Cerebellum (tissue), 4 donors: ENCODE measurements at places on chromosomes 3 and 15. TPM values are rescaled to one million over a fixed set of nuclear protein-coding genes. Genes with fewer than 3 reads are reported as not detected.

DNA sequence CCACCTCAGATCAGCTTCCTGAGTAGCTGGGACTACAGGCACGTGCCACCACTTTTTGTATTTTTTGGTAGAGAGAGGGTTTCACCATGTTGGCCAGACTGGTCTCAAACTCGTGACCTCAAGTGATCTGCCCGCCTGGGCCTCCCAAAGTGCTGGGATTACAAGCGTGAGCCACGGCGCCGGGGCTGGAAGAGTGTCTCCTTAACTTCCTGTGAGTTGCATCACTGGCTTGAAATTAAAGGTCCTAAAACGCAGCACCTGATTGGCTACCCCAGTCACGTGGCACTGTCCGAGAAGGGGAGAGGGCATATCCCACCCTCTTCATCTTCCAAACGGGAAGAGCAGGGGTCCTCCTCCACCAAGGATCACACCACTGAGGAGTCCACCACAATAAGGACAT is 5.5 kb upstream of the FAM174B start:
- no peak for DNase-seq

DNA sequence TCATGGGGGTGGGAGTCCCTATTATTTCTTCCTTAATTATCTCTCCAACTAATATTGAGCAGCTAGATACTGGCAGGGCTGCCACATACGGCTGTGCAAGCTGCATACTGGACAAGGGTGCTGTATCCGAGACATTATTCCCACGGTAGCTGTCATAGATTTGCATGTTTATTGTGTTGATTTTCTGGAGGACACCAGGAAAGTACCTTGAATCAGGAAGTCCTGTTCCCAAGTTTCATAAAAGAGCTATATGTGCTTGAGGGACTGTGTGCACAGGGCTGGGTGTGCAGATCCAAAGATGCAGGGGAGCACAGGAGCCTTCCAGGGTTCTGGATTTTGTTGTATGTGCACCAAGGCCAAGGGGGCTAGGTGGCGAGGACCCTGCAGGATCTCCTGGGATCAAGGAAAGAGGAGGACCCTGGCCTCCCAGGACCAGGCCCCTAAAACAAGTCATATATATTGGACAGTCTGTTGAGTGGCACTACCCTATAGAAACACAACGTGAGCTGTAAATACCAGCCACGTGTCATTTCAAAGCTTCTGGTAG is 119.2 kb upstream of the ALDH1A3 start:
- no peak for DNase-seq

DNA sequence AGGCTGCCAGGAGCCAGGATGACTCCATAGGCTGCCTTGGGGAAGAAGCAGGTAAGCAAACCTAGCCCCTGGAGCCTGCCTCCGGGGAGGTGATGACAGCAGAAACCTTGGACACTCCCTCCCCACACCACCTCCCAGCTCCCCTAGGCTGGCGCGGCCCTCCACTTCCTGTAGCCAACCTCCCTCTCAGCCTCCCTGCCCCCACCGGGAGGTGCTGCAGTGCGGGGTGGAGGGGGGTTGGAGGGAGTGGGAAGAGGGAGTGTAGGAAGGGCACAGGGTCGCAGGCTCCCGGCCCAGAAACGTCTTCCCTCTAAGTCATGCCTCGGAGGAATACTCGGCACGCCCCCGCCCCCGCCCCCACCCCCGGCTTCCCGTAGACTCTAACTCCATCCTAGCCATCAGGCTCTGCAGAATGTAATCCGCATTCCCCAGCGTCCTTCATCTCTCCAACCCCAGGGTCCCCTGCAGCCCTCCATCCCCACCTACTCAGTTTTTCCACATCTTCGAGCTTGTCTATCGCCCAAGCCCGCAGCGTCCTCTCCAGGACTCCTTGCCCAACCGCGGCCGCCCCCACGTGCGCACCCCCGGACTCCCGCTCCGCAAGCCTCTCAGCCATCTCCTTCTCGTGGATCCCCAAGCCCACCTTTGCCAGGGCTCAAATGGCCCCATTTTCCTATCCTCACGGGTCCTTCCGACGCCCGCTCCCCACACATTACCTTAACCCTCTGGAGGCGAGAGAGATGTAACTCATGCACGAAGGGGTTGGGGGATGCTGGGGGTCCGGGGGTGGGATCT is 528 bp downstream of the LPCAT4 start:
- DNase-seq, result peak; percentile 82

DNA sequence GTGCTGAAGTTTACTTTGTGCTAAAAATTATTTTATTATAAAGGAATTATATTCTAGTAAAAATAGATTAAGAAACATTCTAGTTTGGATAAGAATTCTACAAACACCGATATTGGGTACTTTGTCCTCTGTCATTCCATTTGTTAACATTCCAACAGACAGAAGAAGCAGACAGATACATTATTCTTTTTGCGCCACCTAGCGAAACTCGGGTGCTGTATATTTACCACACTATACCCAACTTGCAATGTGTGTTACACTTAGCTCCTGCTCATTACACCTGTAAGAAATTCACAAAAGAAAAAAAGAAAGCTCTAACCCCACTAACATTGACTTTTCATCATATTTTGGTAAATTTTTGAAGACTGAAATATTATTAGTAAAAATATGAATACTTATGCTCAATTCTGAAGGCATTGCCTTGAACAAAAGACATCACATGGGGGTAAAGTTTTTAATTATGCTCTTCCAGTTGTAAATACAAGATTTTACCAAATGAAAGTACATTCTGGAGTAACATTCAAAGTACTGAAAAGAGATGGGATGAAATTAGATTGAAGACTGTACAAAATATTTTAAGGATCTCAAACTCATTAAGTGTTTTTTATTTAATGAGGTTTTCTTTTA is 136.5 kb upstream of the MLF1 start:
- peak; percentile 13 for DNase-seq

DNA sequence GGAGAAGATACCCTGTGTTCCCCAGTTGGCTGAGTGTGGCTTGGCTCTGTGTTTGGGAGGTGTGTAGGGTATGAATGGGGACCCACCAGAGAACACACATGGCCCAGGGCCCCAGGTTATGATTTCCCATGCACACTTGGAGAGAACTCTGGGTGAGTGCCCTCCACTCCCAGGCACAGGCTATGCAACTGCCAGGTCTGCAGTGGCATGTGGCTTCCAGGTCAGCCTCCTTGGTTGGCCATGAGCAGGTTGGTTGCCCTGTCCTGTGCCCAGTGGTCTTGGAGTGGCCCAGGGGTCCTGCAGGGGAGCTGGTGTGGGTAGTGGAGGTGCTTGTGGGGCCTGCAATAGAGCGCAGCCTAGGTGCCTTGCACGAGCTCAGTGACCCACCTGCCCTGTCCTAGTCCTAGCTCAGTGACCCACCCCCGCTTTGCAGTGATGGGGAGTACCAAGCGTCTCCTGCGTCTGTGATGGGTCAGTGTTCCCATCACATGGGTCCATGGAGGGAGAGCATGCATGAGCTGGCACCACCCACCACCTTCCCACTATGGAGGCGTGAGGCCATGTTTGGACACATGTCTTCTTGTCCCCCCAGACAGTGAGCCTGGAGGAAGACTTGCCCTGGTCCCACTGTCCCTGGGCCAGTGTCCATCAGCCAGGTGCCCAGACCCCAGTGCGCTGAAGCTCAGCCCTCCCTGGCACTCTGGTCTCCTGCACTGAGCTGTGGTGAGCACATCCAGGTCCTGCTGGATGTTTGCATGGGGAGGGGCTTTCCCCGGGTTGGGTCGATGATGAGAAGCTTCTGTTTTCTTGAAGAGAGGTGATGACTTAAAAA is 217.3 kb downstream of the SNRPN start:
- DNase-seq, result no peak

DNA sequence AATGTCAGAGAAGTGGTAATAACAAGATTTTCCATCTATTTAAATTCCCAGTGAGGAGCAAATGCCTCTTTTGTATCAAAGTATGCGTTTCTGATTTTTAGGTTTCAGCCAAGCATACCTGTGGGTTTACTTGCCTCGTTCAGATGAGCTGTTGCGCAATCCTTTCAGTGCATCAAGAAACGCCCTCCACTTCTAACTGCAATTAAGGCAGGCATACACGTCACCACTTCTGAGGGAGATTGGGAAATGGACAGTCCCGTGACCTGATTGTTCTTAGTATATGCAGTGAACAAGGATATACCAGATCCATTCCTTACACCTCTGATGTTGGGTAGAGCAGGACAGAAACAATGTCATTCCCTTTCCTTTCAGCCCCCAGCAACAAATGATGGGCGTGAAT is 219.0 kb downstream of the ITPR1 start:
- DNase-seq, result no peak

DNA sequence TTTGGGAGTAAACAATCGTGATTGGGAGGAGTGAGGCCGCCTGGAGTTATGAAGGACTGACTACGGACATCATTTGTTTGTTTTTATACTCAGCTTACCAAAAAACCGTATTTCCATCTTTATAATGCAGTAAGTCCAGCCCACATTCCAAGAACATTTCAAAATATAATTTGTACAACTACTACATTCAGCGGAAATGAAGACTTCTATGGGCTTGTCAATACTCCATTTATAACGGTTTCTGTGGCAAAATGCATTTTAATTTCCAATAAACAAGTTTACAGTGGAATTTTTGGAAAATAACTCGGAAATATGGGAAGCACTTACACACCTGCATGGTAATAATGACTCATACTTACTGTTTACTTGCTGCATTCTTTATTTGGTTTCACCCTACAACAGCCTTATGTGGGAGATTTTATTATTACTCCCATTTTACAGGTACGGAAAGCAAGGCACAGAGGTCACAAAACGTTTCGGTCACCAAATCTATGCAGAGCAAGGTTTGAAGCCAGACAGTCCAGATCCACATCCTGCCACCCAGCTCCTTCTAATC is 62.3 kb downstream of the LDHAL6B start:
- no peak for DNase-seq

DNA sequence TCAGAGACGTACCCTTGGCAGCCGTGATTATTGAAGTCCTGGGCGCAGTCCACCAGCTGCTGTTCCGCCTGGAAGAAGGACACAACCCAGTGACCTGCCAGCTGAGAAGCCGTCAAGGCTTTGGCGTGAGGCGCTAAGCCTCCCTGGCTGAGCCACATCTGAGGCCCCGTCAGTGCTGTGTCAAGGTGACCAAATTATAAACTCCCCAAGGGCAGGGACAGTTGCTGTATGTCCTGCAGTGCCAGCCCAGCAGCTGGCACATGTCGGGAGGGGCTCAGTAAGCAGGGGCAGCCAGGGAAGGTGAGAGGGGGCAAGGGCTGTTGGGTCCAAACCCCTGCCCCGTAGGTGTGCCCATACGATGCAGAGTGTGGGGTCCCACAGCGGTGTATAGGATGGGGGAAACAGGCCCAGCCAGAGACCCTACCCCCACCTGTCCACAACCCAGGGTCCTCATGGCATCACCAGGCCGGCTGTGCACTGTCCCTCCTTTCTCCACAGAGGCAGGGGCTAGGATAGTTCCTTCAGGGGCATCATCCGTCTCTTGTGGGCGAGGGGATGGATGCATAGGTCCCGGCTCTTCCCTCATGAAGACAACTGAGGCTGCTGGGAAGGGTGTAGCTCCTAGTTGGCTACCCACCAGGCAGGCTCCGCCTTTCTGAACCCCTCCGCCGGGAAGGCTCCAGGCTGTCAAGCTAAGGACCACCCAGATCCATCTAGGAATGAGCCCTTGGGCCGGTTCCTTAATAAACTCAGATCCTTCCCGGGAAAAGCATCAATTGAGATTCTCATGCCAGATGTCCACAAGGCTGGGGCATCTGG is 13.2 kb downstream of the CTSH start:
- no peak for DNase-seq

- DNase-seq, result no peak
Measured at GRCh38 chr3:129586746-129587430, 19.6 kb downstream of the PLXND1 start.

DNA sequence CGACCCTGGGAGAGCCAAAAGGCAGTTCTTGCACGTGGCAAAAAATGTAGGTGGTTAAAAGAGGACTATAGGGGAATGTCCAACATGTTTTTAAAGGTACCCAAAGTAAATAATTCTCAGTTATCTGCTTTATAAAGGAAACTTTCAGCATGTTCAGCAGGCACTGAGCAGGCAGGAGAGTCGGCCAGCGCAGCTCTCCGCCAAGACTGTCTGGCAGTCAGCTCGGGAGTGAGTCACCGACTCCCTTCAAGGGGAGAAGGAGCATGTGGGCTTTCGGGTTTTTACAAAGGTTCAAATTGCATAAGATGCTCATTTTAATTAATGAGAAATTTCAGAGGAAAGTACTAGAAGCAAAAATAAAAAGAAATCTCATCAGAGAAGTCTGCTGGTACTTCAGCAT is 7.0 kb downstream of the GABRA5 start:
- DNase-seq, result no peak

GRCh38 chr3:7728566-7729519 is 772.8 kb upstream of the LMCD1 start:
- DNase-seq, result no peak

- no peak for DNase-seq
Measured at GRCh38 chr15:77983708-77984445, 93.6 kb downstream of the TBC1D2B start.

- DNase-seq, result no peak
Measured at GRCh38 chr3:141690431-141691072, 47.5 kb upstream of the RNF7 start.

- no peak for DNase-seq
Measured at GRCh38 chr3:66437341-66437929, 63.4 kb downstream of the LRIG1 start.

DNA sequence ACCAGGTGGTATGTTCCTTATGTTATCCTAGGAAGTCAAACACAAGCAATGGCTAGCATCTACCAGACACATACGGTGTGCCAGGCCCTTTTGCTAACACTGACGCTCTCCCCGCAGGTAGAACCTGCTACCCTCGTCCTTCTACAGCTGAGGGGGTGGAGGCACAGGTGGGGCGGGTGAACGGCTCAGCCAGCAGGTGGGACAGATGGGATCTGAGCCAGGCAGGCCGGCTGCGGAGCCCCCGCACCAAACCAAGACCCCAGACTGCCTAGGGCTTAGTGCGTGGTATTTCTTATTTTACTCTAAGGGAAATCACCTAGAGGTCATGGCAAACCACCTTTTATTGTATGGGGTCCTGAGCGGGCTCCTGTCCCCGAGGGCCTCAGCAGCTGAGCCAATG is 53.9 kb upstream of the PCSK6 start:
- DNase-seq, result no peak

DNA sequence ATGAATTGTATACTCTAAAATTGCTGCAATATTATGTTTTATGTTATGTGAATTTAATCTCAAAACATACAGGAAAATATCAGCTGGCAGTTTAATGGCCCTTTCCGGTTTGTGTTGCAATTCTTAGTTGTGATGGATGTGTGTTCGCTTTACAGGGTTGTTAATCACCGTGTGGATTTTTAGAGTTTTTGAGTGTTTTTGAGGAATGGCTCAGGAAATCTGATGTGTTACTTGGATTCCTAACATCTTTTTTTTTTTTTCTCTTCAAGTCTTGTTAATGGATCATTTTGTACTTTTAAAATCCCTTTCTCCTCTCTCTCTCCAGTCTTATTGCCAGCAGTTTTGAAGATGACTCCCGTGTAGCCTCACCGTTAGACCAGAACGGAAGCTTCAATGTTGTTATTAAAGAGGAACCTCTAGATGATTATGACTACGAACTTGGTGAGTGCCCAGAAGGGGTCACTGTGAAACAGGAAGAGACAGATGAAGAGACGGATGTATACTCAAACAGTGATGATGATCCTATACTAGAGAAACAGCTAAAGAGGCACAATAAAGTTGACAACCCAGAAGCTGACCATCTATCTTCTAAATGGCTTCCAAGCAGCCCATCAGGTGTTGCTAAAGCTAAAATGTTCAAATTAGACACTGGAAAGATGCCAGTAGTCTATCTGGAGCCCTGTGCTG is 35.7 kb downstream of the MGA start:
- DNase-seq, result peak; percentile 43

The TMC3 gene
- 0.09 TPM for total RNA-seq

The CHST2 gene
- total RNA-seq, result 24.8 TPM

The SELENOK gene
- total RNA-seq, result 52.4 TPM

The PP2D1 gene
- not detected for total RNA-seq

The BDH1 gene
- 15.3 TPM for total RNA-seq

The SH2D7 gene
- not detected for total RNA-seq

The HESX1 gene
- total RNA-seq, result 0.27 TPM

The LARP6 gene
- total RNA-seq, result 5.1 TPM
